Activated CD4-positive, alpha-beta T cell treated with anti-CD3 and anti-CD28 coated beads, Interleukin-2, amount 50 U/mL, for 16 hours (primary cell): ENCODE measurements at places on chromosomes 1 and 21.
A peak's percentile ranks its signal among the peaks of the same experiment; 100 is the strongest.

GRCh38 chr1:156433032-156433431 is 64.0 kb downstream of the RHBG start:
- DNase-seq: no peak

DNA sequence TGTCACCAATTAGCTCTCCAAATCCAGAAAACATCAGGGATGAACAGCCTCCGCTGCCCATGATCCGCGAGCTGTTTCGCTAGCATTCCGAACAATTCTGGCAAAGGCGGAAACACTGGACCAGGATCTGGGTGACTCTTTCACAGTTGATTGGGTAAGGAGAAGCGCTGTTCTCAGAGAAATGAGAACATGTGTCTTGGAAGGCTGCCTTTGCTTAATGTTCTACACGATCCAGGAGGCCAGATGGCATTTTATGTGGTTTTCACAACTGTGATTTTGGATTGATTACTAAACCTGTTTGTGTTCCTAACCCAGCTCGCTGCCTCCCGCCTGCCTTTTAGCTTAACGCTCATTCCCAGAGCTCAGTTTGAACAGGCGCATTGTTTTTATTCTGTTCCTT is 144.0 kb downstream of the KIF26B start:
- no peak for DNase-seq

DNA sequence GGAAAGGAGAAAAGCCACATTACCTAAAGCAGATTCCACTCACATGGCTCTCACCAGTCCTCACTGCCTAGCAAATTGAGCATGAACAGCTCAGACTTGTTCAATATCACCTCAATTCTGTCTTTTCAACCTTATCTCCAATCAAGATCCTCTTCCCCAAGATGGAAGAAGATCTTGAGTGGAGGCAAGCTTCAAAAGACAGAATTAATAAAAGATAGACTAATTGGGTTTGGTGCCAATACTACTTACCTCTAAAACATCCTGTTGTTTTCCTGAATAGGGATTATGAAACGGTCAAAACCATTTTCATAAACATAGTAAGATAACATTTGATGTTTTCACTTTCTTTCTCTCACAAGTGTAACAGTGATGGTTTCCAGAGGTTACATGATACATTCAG is 349.2 kb upstream of the PLD5 start:
- no peak for DNase-seq

- DNase-seq: no peak
These were observed 59.6 kb upstream of the ADAMTS5 start for GRCh38 chr21:27026501-27026900.

- no peak for DNase-seq
These were observed 147.8 kb downstream of the ETS2 start for GRCh38 chr21:38953516-38953915.

DNA sequence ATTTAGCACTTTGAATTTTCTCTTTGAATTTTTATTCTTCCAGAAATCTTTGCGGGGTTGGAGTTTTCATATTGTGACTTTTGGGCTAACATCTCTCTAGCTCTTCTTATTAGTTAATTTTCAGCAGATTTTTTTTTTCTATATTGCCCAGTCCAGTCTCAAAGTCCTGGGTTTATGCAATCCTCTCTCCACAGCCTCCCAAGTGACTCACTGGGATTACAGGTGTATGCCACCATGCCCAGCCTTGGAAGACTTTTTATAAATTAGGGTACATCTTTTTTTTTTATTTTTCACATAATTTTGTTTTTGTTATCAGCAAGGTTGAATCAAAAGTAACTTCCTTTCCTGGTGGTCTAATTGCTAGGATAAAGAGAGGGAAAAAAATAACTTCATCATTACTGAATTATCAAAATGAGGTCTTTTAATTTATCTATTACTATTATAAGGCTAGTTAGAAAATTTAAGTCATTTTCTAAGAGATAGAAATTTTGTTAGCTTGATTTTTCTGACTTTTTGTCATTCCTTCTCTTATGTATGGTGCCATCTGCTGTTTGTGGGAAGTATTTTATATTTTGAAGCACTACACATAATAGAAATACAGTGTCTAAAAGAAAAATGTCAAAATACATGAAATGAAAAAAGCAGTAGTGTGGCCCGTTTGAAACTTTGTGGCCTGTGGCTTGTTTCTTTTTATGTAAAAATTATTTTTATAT is 273.4 kb upstream of the CACYBP start:
- peak; percentile 8 for DNase-seq

DNA sequence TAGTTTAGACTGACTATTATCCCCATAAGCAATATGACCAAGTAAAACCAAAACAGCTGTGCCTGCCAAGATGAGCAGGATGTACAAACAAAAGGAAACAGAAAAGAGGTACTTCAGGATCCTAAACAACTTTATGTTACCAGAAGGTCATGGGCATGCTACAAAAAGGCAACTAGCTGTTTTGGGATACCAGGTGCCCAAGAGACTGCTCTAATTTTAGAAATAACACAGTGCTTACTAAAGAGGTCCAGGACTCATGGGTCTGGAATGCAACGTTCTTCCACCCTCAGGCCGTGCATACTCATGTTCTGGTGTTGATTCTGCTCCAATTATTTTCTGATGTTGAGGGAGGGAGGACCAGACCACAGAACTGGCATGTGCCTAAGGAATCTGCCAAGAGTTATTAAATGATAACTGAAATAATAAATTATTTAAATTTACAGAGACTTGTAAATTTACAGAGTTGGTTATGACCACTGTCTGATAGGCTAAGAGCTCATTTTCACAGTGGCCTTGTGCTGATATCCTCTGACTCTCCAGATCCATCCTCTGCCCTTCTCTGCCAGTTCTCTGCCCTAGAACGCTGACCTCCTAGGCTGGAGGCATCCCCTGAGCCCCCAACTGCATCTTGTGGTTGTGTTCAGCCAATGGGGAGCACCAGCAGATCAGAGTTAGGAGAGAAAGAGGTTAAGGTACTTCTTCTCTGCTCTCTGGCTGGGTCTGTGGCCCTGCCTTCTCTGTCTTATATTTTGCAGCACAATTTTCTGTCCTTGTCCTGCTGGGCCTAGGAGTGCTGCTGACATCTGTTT is 37.7 kb upstream of the BCL10 start:
- no peak for DNase-seq

DNA sequence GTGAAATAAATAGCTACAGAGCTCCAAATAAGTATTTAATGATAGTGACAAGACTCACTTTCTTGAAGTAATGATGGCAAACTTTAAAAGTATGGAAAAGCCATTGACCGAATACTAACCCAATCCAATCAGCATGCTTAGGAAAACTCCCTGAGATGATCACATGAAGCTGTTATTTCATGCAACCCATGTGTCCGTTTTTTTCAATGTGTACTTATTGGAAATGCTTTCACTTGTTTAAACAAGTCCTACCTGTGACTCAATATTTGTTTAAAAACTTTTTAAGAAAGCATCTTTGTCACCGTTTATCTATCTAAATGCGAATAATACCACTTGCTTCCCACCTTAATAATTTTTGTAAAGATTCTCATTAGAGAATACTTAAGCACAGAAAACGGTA is 185.8 kb downstream of the NRIP1 start:
- DNase-seq: no peak

GRCh38 chr1:109025694-109026093 is 16.2 kb downstream of the WDR47 start:
- no peak for DNase-seq

DNA sequence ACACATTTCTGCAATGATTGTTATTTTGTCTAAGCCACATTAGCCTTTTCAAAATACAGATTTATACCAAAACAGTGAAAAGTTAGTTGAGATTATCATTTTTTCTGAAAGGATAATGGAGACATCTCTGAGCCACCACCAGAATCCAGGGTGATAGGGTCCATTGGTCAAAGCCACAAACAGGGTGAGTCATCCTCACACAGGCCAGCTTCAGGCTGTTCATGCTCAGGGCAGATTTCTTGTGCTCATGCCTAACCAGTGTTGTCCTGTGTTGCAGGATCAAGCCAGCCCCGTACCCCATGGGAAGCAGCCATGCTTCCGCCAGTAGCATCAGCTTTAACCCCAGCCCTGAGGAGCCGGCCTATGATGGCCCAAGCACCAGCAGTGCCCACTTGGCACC is 13.4 kb downstream of the ELOA start:
- DNase-seq: no peak

- no peak for DNase-seq
These were observed 85.0 kb downstream of the ATP1A1 start for GRCh38 chr1:116457946-116458604.

DNA sequence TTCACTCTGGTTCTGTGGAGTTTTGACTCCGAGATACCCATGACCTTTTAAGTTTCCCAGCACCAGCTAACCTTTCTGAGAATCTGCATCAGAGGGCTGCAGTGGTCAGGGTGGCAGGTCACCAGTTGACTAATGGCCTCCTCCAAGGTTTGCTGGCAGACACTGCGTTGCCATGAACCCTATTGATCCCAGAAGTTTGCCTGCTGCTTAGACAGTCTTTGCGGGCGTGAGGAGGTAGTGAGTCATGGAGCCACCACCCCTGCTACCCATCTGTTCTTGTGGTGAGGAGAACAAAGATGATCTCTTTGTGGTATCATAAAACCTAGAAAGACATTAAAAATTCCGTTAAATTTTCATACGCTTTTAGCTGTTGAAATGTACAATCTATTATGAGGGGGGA is 180.4 kb downstream of the FGGY start:
- DNase-seq: peak; percentile 81

GRCh38 chr1:200429221-200429751 is 19.4 kb upstream of the ZNF281 start:
- no peak for DNase-seq

DNA sequence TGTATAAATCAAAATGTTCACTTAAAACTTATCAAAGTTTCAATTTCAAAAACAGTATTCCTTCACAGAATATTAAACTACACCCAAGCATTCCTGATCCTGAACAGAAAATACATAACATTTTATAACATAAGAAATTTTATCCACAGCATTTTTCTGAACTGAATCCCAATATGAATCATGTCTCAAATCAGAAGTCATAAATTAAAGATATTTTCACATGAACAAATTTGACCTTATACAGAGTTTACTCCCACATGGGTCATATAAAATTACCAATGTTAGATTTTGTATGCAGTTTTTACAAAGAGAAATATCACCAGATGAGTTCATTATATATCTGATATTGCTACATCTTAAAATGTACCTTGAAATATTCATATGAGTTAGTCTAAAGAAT is 48.6 kb upstream of the ASPM start:
- no peak for DNase-seq

DNA sequence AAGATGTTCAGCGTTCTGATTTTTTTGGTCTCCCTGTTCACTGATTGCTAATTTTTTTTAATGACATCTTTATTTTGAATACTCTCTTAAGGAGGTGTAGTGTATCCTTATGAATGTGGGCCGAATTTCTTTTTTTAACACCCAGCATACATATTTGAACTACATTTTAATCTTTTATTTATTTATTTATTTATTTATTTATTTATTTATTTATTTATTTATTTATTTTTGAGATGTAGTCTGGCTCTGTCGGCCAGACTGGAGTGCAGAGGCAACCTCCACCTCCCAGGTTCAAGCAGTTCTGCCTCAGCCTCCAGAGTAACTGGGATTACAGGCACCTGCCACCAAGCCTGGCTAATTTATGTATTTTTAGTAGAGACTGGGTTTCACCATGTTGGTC is 15.1 kb downstream of the ZBTB8A start:
- DNase-seq: no peak

- DNase-seq: no peak
These were observed 131.1 kb downstream of the GLUL start for GRCh38 chr1:182260516-182260915.

DNA sequence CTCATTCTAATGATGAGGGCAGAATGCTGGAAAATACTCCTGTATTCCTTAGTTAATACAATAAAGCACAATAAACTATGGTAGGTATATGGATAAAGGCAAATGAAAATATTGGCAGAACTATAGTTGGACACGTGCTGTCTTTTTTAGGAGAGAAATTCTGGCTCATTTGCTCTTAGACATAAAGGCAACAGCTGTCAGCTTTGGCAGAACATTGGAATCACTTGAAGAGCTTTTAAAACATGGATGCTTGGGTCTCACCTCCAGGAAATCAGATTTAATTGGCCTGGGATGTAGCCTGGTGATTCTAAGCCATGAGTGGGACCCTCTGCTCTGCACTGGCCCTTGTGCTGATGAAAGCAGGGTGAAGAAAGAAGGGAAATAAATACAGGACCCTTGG is 9.9 kb downstream of the CRP start:
- DNase-seq: no peak

DNA sequence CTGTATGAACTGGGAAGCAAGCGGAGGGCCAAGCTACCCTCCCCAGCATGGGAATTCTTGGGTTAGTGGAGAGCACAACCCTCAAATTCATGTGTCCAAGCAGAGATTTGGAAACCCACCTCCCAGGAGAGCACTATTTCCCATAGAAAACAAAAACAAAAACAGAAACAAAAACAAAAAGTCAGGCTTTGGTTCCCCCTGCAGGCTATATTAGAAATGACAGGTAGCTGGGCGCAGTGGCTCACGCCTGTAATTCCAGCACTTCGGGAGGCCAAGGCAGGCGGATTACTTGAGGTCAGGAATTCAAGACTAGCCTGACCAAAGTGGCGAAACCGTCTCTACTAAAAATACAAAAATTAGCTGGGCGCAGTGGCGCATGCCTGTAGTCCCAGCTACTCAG is 10.8 kb downstream of the MINDY1 start:
- peak; percentile 39 for DNase-seq

- DNase-seq: no peak
These were observed 354.9 kb upstream of the PLXNA2 start for GRCh38 chr1:208599063-208599462.

DNA sequence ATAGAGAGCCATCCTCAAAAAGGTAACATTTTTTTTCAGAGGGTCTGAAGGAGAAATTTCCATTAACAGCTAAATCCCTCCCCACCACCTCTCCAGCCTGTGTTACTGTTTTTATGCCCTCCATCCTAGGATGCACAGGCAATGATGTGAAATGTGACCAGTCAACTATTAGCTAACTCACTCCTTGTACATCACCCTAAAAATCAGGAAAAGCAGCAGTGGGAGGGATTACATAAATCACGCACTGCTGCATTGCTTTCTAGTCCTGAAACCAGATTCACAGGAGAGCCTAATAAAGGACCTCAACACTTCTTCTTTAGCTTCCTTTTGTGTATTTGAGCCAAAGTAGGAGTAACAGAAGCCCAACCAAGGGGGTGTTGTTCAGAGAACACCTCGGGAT is 66.3 kb downstream of the LMO4 start:
- no peak for DNase-seq
